Heart left ventricle (tissue), 16 donors: ENCODE measurements at places on chromosomes 7 and 10. TPM values are rescaled to one million over a fixed set of nuclear protein-coding genes. Genes with fewer than 3 reads are reported as not detected.

- no peak for DNase-seq
These were observed 2.4 kb downstream of the CNTNAP2 start for GRCh38 chr7:146119002-146119401.

DNA sequence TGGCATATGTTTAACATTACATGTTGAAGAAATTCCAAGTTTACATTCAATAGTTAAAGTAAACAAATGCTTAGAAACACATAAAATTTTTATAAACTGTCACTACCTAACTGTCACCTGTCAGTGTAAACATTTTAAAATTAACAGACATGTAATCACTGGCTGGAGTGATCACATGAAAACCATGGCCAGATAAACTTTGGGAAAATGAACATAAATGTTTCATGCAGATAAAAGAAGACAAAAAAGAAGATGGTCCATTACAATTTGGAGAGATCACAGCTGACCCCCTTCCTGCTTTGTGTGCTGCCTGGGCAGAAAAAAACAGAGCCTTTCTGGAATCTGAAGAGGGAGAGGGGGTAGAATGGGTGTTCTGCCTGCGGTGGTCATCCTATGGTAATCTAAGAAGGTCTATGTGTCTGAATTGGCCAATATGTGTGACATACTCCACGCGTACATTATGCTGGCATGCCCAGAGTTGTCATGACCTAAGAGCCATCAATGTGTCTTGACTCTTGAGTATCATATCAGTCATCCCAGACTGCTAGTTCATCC is 57.5 kb upstream of the MEOX2 start:
- DNase-seq, result no peak

DNA sequence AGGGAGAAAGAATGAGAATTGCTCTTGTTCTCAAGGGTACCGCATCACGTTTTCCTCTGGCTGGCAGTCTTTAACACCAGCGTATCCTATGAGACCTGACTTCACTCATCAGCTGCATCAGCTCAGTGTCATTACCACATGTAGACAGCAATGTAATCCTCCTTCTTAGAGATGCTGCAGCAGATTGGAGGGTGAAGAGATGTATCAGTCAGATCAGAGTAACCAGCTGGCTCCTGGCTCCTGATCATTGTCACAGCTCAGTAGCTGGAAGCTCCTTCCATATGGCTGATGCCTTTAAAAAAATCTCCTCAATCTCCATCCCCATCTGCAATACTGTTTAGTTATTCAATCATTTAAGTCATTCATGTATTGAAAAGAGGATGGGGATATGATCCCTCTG is 39.7 kb upstream of the EPHB6 start:
- DNase-seq, result no peak

GRCh38 chr10:93598157-93598556 is 2.9 kb downstream of the RBP4 start:
- no peak for DNase-seq

DNA sequence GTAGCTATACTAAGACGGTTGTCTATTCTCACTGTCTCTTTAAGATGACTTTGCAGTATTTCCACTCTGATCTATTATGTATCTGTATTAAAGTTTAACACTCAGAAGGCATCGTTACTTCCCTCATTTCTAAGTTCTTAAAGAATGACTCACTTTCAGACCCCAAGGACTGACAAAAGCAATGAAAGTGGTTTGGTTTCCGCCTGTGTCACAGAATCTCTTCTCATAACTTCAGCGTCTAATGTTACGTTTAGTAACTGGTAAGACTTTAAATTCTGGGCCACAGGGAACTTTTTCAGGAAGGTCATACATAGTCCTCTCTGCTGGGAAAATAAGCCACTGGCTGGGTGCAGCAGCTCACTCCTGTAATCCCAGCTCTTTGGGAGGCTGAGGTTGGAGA is 892.0 kb upstream of the AUTS2 start:
- no peak for DNase-seq

- no peak for DNase-seq
These were observed 346.3 kb downstream of the DNAJB6 start for GRCh38 chr7:157682946-157683746.

GRCh38 chr10:1476455-1476803 is 260.9 kb downstream of the ADARB2 start:
- no peak for DNase-seq

The SLC39A12 gene
- not detected for polyA plus RNA-seq

DNA sequence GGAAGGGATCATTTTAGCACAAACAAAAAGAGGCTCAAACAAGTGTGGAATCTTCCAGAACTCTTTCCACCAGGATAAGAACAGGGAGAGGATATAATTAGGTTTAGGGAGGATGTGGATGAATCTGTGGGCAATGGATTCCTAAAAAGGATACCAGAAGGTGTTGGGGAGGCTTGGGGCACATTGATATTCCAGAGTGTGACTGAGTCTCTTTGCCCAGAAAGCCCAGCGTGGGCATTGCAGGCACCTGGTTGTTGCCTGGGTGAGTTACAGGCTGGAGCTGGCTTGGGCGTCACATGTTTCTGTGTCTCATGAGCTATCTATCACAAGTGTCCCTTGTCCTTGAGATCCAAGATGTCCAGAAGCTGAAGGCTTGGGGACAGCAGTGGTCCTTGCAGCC is 3.3 kb downstream of the COL26A1 start:
- no peak for DNase-seq

DNA sequence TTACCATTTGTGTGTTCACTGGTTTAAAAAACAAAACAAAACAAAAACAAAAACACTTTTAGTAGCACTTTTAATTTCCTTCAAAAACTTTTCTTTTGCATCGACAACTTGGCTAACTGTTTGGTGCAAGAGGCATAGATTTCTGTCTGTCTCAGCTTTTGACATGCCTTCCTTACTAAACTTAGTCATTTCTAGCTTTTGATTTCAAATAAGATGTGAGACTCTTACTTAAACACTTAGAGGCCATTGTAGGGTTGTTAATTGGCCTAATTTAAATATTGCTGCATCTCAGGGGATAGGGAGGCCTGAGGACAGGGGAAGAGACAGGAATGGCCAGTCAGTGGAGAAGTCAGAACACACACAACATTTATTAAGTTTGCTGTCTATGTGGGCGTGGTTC is 66.3 kb downstream of the AVL9 start:
- no peak for DNase-seq

The HHEX gene
- polyA plus RNA-seq, result 2.6 TPM

- DNase-seq, result peak; percentile 21
These were observed 31.7 kb downstream of the GALNTL5 start for GRCh38 chr7:151987748-151988529.

DNA sequence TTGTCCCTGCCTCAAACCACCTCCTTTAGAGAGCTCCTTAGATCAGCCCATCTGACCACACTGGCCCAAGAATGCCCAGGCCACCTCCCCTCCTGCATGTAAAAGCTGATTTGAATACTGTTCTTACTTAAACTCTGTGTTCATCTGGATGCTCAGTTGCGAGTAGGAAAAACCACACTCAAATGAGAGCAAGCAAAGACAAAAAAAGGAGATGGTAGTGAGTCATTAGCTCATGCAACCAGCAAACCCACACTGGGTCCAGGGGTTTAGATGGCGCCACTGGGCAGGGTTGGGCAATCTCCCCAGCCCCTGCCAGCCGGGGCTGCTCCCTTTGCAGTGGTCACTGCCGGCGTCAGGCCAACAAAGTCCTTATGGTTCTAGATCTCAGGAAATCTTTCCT is 32.7 kb downstream of the TSPAN15 start:
- DNase-seq, result no peak

DNA sequence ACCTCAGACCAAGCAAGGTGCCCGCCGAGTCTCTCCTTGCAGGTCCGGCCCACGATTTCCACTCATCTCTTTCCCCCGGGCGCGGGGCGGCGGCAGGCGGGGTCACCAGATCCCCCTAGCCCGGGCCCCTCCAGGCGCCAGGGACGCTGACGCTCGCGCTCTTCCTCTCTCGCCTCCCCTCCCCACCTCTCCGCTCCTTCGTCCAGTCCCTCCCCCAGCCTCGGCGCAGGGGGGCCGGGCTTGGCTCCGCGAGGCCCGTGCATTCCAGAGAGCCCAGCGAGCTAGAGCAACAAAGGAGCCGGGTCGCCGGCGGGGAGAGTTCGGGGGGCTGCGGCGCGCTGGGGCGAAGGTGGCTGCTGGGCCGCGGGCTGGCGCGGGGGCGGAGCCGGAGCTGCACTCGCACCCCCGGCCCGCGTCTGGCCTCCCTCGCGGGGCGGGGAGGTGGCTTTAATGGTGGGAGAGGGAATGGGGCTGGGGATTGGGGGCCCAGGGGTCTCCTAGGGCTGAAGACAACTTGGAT is at the start of gene SMO:
Gene SMO, plus strand, starts transcription at position 262 of the 520 bp plus-strand sequence. CDS start 519 bp downstream, outside the sequence.
- DNase-seq, result peak; percentile 65

DNA sequence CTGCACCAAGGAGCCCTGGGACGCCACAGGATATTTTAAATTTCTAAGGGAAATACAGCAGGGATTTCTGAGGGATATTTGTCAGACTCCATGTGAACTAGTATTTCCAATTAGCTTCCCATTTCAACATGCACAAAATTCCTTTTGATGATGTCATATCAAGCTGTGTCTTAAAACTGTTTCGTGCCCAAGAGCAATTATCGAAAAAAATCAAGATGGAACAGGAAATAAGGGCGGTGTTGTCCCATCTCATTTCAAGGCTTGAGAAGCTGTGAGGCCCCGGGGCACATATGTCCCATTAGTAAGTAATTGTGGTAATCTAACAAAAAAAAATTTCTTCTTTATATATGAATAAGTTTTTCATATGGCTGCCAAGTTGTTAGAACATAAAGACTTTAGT is 47.4 kb downstream of the PPP1R17 start:
- no peak for DNase-seq

DNA sequence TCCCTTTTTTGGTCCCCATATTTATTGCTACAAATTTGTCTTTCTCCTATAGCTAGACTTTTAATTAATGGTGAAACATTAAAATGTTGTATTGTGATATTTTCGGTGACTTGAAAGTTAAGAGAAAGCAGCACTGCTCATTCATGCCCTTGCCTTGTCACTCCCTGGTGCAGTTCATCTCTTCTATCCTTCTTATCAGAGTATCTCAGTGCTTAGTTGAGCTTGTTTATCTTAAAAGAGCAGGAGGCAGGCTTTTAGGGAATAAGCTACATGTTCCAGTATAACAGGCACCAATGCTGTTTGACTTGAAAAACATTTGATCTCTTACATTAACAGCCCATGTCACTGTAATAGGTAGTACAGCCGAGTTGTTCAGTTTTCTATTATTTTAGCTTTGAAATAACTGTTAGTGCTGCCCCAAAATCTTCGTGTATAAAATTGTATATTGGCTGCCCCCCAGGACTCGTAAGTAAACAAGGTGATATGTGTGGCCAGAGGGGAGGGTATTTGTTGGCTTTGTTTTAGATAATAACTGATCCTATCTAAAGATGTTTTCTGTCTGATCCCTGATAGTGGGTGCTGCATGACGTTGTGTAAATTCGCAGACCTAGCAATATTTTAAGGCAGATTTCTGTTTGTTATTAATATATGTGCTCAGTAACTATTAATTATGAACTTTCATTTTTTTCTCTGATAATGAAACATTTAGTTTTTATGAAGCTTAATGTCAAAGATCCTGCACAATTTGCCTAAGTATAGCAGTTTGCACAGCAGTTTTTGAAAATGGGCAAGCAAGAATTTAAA is 96.5 kb downstream of the BTRC start:
- no peak for DNase-seq
